Ovary (tissue), 10 donors: ENCODE measurements at places on chromosomes 3 and 15. TPM values are rescaled to one million over a fixed set of nuclear protein-coding genes. Genes with fewer than 3 reads are reported as not detected.

GRCh38 chr3:179957264-179957845 lies 79.4 kb downstream of the PEX5L start:
- H3K27me3 ChIP-seq = no peaks in the 10 kb centered on the region
- DNase-seq = no peak
- H3K4me1 ChIP-seq = no peaks in the 10 kb centered on the region
- no peaks in the 10 kb centered on the region for H3K36me3 ChIP-seq

- no peaks in the 10 kb centered on the region for H3K27me3 ChIP-seq
- H3K36me3 ChIP-seq = no peaks in the 10 kb centered on the region
- DNase-seq = no peak
- no peaks in the 10 kb centered on the region for H3K4me1 ChIP-seq
Observed at GRCh38 chr3:96267577-96267976, 546.8 kb upstream of the EPHA6 start.

Gene SPCS1
- polyA plus RNA-seq = 138 TPM

Gene CYFIP1
- 69.2 TPM for polyA plus RNA-seq

- H3K4me3 ChIP-seq = no peak overlapping the region
- H3K4me1 ChIP-seq = no peaks in the 10 kb centered on the region
Observed at GRCh38 chr3:135100366-135100765, 305.3 kb downstream of the EPHB1 start.

DNA sequence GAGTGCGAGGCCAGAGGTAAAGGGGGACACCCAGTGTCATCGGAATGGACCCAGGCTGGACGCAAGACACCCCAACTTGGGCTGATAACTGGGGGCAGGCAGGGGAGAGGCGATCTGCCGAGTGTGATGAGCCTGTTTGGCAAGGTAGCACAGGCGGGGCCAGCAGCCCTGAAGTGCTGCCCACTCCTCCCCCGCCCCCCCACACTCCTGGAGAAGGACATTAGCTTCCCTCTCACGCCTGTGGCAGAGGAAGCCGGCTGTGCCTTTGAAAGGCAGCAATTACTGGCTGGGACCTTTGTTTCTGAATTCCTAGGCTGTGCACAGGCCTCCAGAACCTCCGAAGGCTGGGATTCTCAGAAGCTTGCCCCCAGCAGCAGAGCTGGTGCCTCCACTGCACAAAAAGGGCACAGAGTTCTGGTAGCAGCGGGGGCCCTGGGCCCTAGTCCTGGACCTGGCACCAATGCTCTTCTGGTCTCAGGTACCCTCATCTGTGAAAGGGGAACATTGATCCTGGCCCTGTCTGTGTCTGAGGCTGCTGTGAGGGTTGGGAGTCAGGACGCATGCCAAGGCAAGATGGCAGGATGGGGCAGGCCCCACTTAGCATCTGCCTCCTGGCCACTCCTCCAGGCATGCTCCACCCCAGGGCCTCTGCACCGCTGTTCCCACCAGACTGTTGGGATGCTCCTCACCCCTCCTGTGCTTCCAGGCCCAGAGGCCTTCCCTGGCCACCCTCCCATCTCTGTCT lies 28.6 kb downstream of the IQSEC1 start:
- H3K36me3 ChIP-seq = no peaks in the 10 kb centered on the region
- no peak for DNase-seq
- H3K4me3 ChIP-seq = no peak overlapping the region
- peaks cover 5% of the 10 kb centered on the region for H3K4me1 ChIP-seq

DNA sequence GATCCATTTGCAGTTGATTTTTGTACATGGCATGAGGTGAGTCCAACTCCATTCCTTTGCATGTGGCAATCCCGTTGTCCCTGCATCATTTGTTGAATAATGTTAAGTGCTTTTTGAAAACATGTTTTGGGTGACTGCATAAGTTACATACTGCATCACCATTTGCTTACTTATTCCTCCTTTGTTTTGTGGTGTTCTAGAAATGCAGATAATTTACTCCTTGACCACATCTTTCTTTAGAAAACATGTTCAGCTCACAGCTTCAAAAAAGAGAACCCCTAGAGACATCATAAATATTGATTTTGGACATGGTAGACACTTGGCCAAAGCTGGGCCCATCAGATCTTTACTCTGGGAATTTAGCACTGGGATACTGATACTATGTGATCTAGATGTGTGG lies 135.3 kb upstream of the DAZL start:
- H3K4me1 ChIP-seq = no peaks in the 10 kb centered on the region
- H3K27me3 ChIP-seq = no peaks in the 10 kb centered on the region
- H3K36me3 ChIP-seq = no peaks in the 10 kb centered on the region
- no peak overlapping the region for H3K4me3 ChIP-seq

- no peak overlapping the region for H3K27ac ChIP-seq
- DNase-seq = no peak
- no peaks in the 10 kb centered on the region for H3K27me3 ChIP-seq
- H3K4me1 ChIP-seq = peaks cover 43% of the 10 kb centered on the region
- no peaks in the 10 kb centered on the region for H3K36me3 ChIP-seq
- H3K4me3 ChIP-seq = no peak overlapping the region
Observed at GRCh38 chr3:123084192-123084591, 17.4 kb downstream of the PDIA5 start.

Gene ARPIN
- polyA plus RNA-seq = 28.3 TPM

- no peaks in the 10 kb centered on the region for H3K27me3 ChIP-seq
- no peak overlapping the region for H3K4me3 ChIP-seq
- no peaks in the 10 kb centered on the region for H3K4me1 ChIP-seq
Observed at GRCh38 chr3:119395923-119396358, 67.5 kb downstream of the TMEM39A start.

Gene CHCHD4
- polyA plus RNA-seq = 11.7 TPM

Gene TASOR
- polyA plus RNA-seq = 27.3 TPM
